Left renal pelvis (tissue), 4 donors: ENCODE measurements at places on chromosomes 2 and 18. TPM values are rescaled to one million over a fixed set of nuclear protein-coding genes. Genes with fewer than 3 reads are reported as not detected.

Gene RUFY4
- polyA plus RNA-seq = 0.11 TPM

- no peak for DNase-seq
These were observed 8.7 kb upstream of the WIPF1 start for GRCh38 chr2:174606336-174606735.

DNA sequence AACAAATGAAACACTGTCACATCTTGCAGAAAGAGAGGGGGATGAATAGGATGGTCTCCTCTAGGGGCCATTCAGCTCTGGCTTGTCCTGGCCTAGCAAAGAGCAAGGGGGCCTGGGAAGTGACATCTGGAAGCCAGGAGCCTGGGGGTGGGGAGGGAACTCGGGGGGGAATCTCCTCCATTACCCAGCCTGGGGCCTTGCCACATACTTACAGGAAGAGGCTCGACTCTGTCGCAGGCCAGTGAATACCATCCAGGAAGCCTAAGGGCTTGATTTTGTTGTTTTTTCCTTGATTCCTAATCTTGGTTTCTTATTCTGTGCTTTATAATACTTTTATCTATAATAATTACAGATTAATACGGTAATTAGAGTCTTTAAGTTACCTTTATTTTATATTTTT lies 797.5 kb upstream of the ID2 start:
- DNase-seq = no peak

DNA sequence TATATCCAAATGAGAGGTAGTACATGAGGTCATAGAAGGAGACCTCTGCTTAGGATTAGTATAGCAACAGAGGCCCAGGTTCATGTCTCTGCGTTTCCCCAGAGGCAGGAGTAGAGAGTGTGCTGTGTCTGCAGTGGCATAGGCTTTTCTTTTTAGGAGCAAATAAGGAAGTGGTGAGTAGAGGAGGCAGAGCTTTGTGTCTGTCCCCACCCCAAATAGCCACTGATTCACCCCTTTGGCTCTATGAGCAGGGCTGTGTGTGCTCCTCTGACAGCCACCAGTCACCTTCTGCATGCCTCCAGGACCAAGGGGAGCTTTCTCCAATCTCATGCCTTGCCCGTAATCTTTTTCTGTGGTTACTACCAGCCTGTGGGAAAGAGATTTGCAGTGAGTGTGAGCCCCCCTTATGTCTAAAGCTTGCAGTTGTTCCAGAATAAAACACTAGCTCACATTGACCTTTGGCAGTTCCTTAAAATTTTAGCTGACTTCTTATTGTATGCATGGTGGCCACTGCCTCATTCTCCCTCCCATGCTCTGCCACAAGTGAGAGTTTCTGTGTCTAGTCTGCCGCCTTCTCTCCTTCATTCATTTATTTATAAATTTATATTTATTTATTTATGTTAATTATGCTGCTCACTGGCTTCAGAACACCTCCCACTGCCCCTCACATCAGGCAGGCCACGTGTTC lies 23.5 kb upstream of the ELAC1 start:
- no peak for DNase-seq

DNA sequence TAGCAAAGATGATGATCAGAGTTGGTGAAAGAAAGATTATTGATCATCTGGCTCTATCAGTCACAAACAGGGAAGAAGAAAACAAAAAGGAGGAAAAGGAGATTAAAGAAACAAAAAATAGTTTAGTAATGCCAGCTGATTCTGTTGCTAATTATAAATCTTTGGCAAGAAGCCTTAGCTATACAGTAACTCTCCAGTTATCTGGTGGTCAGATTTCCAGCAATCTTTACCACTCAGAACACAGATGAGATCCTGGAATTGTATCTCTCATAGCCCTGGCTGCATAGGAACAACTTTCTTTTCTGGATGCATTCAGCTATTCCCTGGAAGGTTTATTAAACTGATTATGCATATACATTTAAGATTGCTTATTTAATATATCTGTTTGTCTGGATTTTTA lies 256.8 kb upstream of the ZEB2 start:
- DNase-seq = no peak

- no peak for DNase-seq
These were observed 184.3 kb upstream of the APCDD1 start for GRCh38 chr18:10270151-10270571.
